HT1080 (cell line): ENCODE measurements at places on chromosomes 2 and 18. TPM values are rescaled to one million over a fixed set of nuclear protein-coding genes. Genes with fewer than 3 reads are reported as not detected.

GRCh38 chr2:23069923-23070322 is 315.1 kb upstream of the KLHL29 start:
- DNase-seq = no peak

GRCh38 chr2:149160701-149161217 is 122.3 kb downstream of the LYPD6B start:
- DNase-seq = no peak

DNA sequence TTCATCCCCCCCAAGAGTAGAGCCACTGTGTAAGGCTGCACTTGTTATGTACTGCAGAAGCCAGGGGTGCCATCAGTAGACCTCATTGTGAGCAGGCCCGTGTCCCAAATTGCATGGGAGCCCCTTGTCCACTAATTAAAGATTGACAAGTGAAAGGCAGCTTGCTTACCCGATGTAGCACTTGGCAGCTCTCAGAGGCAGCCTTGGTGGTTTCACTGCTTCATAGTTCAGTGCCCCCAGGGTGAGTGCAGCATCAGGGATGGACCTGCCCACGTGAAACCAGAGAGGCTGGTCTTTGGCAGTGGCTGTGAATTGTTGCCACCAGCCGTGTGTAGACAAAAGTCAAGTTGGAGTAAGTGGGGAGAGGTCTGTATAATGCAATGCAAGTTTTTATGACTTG is 13.3 kb downstream of the TUBB6 start:
- no peak for DNase-seq

DNA sequence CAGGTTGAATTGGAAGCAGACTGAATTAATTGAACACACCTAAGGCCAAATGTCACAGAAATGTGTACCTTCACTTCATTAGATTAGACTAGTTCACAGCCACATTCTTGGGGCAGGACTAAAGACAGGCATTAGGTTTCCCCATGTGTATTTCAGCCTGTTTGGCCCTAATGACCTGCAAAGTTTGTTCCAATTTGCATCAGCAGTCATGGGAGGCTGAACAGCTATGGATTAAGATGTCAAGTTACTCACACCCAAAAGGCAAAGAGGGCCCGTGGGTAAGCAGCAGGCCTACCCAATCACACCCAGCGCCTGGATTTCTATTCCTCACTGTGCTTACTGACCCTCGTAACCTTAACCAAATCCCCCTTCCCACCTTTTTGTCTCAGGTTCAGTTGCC is 99.6 kb upstream of the RIOK3 start:
- DNase-seq = no peak

- peak; percentile 89 for DNase-seq
Measured at GRCh38 chr2:12303181-12304030, 413.3 kb upstream of the TRIB2 start.

GRCh38 chr2:20454036-20454981 is 7.4 kb downstream of the RHOB start:
- no peak for DNase-seq

DNA sequence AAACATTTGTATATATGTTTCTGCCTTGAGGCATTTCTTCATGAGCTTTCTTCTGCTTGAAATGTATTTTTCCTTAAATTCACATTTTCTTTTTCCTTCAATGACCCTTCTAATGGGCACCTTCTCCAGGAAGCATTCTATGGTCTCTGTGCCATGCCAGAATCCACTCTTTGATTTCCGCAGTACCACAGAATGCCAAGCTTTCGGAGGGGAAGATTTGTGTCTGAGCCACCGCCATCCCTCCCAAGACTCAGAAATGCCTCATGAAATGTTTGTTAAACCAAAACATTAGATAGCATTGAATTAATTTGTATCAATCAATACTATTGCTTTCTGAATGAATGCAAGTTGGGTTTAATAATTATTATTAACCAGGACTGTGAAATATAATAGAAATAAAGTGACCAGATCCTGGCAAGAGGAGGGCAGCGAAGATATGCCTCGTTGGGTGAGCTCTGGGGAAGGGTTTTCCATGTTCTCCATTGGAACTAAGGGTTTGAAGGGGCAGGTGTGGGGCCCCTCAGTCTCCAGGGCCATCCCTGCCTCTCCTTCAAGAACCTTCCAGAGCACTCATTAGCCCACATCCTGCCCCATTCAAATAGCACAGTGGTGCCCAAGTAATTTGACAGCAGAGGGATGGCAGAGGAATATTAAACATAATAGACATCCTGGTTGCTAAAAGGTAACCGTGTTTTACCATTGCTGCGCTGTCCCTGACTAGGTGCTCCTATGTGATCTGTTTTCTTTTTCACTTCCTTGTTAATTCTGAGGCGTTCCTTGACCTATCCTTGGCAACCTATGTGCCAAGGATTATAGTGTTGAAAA is 189.6 kb downstream of the MYCN start:
- no peak for DNase-seq

DNA sequence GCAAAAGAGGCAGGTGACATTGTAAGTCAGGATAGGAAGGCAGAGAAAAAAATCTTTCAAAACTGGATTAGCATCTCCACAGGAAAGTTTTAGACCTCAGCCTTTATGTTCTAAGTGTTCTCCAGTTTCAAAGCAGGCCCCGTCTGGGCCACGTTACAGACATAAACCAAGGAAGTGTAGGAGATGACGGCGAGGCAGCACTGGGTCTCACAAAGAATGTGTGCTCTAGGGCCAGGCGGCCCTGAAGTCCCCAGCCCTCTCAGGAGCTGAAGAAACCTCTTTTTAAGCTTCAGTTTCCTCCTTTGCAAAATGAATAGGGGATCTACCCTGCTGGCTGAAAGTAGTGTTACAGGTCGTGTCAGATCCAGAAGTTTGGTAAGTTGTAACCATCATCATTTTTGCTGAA is 81.7 kb downstream of the SPRED2 start:
- DNase-seq = no peak

- DNase-seq = no peak
Measured at GRCh38 chr18:77168811-77169311, 36.3 kb upstream of the MBP start.

GRCh38 chr2:153488072-153488471 is 9.5 kb upstream of the RPRM start:
- no peak for DNase-seq

DNA sequence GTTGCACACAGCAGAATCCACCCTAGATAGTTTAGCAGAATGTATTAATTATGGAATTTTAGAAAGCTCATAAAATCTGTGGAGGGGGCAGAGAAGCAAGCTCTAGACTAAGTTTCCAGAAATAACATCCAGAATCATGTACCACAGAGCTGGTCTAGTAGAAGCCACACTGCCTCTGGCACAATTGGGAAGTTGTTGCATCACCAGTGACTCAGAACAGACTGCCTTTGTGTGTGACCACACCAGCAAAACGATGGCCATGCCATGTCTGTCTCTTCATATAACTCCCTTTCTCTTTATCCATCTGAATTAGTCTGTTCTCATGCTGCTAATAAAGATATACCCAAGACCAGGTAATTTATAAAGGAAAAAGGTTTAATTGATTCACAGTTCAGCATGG is 158.9 kb downstream of the CCDC148 start:
- peak; percentile 70 for DNase-seq

DNA sequence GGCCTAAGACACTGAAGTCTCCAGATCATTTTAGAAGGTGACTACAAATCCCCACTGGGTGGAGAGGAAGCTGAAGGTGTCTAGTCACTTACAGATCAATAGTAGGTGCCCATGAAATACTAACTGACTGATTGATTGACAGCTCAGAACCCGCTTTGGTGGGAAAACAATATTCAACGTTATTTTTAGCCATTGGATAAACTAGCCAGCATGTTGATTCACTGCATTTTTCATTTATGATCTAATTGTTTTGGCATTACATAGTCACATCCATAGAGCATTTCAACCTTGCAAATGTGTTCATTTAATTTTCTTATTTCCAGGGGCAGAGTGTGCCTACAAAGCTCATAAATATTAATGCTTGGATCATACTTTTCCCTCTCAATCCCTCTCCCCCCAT is 162.3 kb downstream of the MREG start:
- no peak for DNase-seq

- no peak for DNase-seq
Measured at GRCh38 chr2:237879991-237880560, 20.7 kb downstream of the RAMP1 start.

Gene FRZB
- not detected in 2 replicates for total RNA-seq

Gene SERPINB8
- 30.6 and 39.6 TPM in 2 replicates for total RNA-seq

Gene ERFE
- 13.1 and 15.3 TPM in 2 replicates for total RNA-seq

Gene OTOS
- not detected in 2 replicates for total RNA-seq
